ENCODE measurements at places on chromosomes 2 and 18. TPM values are rescaled to one million over a fixed set of nuclear protein-coding genes. Genes with fewer than 3 reads are reported as not detected.
A peak's percentile ranks its signal among the peaks of the same experiment; 100 is the strongest.

Gene RGPD3
- total RNA-seq: not detected

Gene ABCB11
- 2.1 TPM for total RNA-seq

Gene OSBPL6
- total RNA-seq: 2.3 TPM

Gene RNU2-63P
- not detected for total RNA-seq

Gene ACMSD
- not detected for total RNA-seq

Gene IGFBP2
- total RNA-seq: 175 TPM

- peaks cover 7% of the 10 kb centered on the region for H3K4me1 ChIP-seq
- DNase-seq: no peak
- H3K4me3 ChIP-seq: no peak overlapping the region
- peaks cover 5% of the 10 kb centered on the region for H3K36me3 ChIP-seq
These were observed 47.5 kb downstream of the EML4 start for GRCh38 chr2:42216694-42217093.

GRCh38 chr2:206045251-206045650 lies 40.7 kb downstream of the INO80D start:
- H3K4me1 ChIP-seq: no peaks in the 10 kb centered on the region
- H3K27ac ChIP-seq: no peak overlapping the region
- DNase-seq: no peak

GRCh38 chr2:177275743-177276055 lies 11.2 kb upstream of the NFE2L2 start:
- no peak for DNase-seq
- no peak overlapping the region for H3K27ac ChIP-seq
- no peaks in the 10 kb centered on the region for H3K27me3 ChIP-seq
- no peaks in the 10 kb centered on the region for H3K36me3 ChIP-seq

DNA sequence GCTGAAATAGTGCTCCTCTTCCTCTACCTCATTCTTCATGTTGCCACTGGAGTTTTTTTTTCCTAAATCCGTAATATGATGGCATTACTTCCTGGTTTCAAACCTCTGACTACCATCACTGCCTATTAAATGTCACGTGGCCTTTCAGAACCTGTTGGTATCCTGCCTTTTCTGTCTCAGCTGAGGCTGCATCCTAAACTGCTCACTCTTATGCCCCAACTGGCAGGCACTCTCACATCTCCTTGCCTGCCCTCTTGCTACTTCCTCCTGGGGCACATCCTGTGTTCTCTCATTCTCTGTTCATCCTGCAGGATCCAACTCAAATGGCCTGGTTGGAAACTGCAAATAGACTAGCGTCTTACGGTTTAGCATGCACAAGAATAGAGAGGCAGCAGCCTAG lies 468.1 kb upstream of the FANCL start:
- H3K4me3 ChIP-seq: no peak overlapping the region
- H3K4me1 ChIP-seq: peaks cover 6% of the 10 kb centered on the region
- no peaks in the 10 kb centered on the region for H3K27me3 ChIP-seq
- no peak for DNase-seq
- peak overlapping the region; percentile 33 for H3K27ac ChIP-seq

DNA sequence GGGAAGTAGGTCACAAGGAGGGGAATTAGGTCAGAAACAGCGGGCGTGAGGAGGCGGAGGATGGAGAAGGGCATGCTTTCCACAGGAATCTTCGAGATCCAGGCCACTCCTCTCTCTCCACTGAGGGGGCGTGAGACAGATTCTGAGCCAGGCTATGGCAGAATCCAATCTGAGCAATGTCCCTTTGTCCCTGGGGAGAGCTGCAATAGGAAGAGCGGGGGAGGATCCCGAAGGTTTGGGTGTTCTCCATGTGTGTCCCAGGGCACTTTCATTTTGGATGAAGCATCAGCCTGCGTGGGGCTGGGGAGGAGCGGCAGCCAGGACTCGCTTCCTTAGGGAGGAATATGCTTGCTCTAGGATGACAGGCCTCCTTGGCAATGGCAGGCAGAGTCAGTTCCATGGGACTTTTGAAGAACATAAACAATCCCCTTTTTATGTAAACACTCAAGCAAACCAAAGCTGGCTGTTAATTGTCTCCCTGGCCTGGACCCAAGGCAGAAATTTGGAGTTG lies 84.0 kb downstream of the LIPG start:
- peaks cover 11% of the 10 kb centered on the region for H3K4me1 ChIP-seq
- no peak overlapping the region for H3K27ac ChIP-seq
- no peak for DNase-seq
- H3K36me3 ChIP-seq: no peaks in the 10 kb centered on the region
- H3K27me3 ChIP-seq: no peaks in the 10 kb centered on the region
- H3K4me3 ChIP-seq: no peak overlapping the region

DNA sequence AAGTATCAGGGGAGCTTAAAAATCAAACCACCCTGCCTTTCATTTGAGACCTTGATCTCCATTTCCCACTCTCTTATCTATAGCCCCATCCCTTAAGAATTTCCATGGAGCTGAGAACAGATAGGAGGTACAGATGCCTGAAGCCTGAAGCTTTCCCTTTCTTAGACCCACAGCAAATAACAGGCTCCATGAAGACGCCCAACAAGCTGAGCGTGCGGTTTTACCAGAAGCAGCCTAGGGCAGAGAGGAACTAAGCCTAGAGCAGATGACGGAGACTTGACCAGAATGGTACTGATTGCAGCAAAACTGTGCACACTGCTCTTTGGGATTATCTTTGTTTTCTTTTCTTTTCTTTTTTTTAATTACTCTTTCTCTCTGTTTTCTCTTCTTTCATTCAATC lies 1.7 kb upstream of the ERBB4 start:
- no peak for DNase-seq
- peaks cover 33% of the 10 kb centered on the region for H3K36me3 ChIP-seq
- H3K4me1 ChIP-seq: peaks cover 17% of the 10 kb centered on the region
- H3K27me3 ChIP-seq: no peaks in the 10 kb centered on the region

DNA sequence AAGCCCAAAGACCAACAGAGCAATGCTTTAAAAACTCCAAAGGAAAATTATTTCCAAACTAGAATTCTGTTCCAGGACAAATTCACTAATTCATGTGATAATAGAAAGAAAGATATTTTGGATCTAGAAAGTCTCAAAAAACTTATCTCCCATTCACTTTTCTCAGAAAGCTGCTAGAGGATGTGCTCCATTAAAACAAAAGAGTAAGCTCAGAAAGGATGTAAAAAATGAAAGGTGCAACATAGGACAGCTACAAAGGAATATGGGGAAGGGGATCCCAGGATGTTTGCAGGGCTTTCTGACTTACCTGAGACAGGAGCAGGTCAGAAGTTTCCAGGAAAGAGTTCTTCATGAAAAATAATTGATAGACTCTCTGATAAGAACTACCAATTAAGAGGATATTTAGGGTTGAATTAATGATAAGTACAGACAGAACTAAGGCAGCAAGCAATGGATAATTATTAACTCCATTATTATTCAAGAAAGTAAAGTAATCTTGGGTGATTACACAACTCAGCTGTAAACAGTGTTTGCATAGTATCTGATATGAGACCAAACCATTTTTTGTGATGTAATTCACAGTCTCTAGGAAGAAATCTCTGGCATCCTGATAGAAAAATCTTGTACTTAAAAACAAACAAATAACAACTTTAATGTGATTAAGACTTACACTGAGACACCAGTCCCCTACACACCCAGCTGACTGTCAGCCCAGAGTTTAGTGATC lies 20.9 kb downstream of the LYG1 start:
- no peaks in the 10 kb centered on the region for H3K4me1 ChIP-seq
- H3K4me3 ChIP-seq: no peak overlapping the region
- DNase-seq: no peak
- H3K36me3 ChIP-seq: no peaks in the 10 kb centered on the region
- H3K27ac ChIP-seq: no peak overlapping the region

DNA sequence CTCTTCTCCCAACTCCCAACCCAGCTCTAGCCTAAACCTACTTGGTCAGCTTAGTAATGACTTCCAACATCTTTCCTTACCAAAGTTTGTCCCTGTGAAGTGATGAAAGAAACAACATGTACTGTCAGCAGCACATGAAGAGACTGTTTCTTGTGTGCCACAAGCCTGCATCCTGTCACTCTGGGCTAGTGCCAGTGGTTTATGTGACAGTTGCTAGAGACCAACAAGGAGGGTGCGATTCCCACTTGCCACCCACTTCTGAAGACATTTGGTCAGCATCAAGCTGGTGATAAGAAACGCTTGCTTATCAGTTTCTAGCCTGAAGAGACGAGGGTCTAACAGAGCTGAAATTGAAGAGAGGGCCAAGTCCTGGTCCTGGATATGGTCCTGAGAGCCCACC lies 132.6 kb downstream of the COL4A4 start:
- no peak overlapping the region for H3K4me3 ChIP-seq
- no peak overlapping the region for H3K27ac ChIP-seq
- no peaks in the 10 kb centered on the region for H3K27me3 ChIP-seq
- no peak for DNase-seq
- H3K4me1 ChIP-seq: no peaks in the 10 kb centered on the region

DNA sequence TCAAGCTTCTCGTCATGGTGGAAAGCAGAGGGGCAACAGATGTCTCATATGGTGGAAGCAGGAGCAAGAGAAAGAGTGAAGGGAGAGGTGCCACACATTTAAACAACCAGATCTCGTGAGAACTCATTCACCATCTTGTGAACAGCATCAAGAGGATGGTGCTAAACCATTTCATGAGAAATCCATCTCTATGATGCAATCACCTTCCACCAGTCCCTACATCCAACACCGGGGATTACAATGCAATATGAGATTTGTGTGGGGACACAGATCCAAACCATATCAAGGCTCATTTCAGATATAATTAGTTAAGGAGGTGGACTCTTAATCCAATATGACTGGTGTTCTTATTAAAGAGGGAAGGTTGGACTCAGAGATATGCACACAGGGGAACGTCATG lies 272.8 kb downstream of the KCNS3 start:
- H3K4me1 ChIP-seq: no peaks in the 10 kb centered on the region
- no peak for DNase-seq
- peaks cover 35% of the 10 kb centered on the region for H3K27me3 ChIP-seq

- H3K27ac ChIP-seq: no peak overlapping the region
- no peak for DNase-seq
- H3K27me3 ChIP-seq: no peaks in the 10 kb centered on the region
These were observed 16.2 kb downstream of the INPP4A start for GRCh38 chr2:98460573-98461497.

DNA sequence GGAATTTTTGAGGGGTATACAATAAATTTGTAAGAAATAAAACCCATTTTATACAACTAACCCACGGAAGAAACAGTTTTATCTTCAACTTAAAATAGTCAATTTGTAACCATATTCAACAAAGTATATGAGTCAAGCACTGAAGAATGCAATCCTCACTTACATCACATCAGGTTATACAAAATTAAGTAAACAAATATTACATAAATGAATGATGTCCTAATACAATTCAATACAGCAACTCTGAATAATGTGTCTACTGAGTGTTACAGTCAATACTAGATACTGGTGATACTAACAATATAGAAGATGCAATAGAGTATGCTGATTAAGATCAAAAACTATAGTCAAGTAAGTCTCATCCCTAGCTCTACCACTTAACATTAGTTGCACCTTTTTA lies 58.6 kb downstream of the FANCL start:
- H3K27me3 ChIP-seq: no peaks in the 10 kb centered on the region
- H3K4me1 ChIP-seq: no peaks in the 10 kb centered on the region
- no peak overlapping the region for H3K27ac ChIP-seq

GRCh38 chr18:35458677-35459441 lies 38.9 kb downstream of the INO80C start:
- H3K4me3 ChIP-seq: peak overlapping the region; percentile 34
- no peaks in the 10 kb centered on the region for H3K27me3 ChIP-seq
- peaks cover 27% of the 10 kb centered on the region for H3K36me3 ChIP-seq
- peak overlapping the region; percentile 87 for H3K27ac ChIP-seq
- H3K4me1 ChIP-seq: peaks cover 69% of the 10 kb centered on the region

DNA sequence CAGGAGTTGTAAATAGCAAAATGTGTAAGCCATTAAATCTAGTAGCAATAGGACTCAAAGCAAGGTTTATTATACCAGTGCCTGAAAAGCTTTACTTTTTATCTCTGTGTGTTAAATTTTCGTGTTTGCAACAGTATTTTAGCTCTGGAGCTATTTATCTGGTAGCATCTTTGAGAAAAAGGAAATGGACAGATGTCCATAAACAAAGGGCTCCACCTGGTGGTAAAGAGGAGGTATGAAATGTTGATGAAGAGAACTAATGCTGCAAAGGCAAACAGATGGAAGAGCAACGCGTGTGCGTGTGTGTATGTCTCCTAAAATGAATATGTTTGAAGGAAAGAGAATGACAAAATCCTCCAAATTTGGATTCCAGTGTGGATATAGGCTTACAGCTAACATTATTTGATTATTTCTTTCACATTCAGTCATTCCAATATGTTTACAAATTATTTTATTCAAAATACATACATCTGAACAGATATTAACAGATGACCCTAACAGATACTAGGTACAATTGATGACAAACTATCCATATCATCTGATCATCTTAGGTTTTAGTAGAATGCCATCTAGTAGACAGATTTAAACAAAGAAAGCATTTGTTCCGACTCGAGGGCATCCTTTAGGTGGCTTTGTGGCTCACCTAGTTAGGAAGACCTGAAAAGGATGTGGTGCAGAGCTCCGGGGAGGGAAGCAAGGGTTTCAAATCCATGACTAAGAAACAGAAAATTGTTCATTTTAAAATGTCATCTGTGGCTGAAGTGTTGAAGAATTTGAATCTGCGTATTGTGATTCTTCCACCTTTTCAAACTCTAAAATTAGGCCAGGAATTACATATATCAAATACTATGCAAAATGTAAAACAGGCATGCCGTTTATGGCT lies 383.3 kb downstream of the MTX2 start:
- H3K27me3 ChIP-seq: peaks cover 19% of the 10 kb centered on the region
- H3K27ac ChIP-seq: no peak overlapping the region
- no peak overlapping the region for H3K4me3 ChIP-seq
- H3K36me3 ChIP-seq: no peaks in the 10 kb centered on the region

DNA sequence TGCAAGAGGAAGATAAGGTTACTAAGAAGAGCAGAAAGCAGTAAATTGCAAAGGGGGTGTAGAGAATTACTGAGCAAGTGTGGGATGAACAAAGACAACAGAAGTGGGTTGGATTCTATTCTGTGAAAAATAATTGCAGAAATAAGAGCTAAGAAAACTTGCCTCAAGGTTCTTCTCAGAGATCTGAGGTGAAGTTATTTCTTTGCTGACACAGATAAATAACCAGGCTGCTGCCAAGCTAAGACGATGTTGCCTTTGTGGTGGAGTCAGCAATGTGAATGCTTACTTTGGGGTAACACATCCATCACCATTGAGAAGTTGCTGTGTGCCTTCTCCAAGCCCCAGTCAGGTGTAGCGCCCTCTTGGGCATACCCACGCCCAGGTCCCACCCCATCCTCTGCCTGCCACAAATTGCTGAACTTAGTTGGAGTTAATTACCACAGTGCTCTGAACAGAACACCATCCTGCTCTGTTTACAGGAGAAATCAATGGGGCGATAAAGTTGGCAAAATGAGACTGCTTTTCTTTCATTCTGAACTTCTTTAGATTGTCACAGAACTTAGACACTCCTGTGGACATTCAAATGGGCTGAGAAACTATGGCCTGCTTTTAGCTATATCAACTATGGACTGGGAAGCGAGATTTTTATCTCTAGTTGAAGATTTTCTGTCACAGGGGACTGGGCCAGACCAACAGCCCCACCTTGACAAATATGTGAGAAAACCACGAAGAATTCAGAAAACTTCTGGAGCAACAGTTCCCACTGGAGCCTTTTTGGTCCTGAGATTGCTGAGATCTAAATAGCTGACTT lies 283.6 kb downstream of the TMX3 start:
- peaks cover 35% of the 10 kb centered on the region for H3K4me1 ChIP-seq
- no peak for DNase-seq
- no peaks in the 10 kb centered on the region for H3K27me3 ChIP-seq
- H3K4me3 ChIP-seq: no peak overlapping the region
- H3K27ac ChIP-seq: no peak overlapping the region

- H3K27me3 ChIP-seq: no peaks in the 10 kb centered on the region
- DNase-seq: no peak
- peaks cover 5% of the 10 kb centered on the region for H3K36me3 ChIP-seq
These were observed 38.5 kb downstream of the TRAF3IP1 start for GRCh38 chr2:238358769-238359168.

Data from Calu3 (cell line).